Activated CD8-positive, alpha-beta memory T cell treated with anti-CD3 and anti-CD28 coated beads for 4 hours (primary cell): ENCODE measurements at places on chromosomes 1 and 21.

GRCh38 chr1:205041001-205041715 is 1.9 kb upstream of the CNTN2 start:
- no peak for DNase-seq

GRCh38 chr1:31679676-31680230 is 24.1 kb downstream of the COL16A1 start:
- DNase-seq, result no peak

- no peak for DNase-seq
Measured at GRCh38 chr1:80349218-80349617, 1342.7 kb upstream of the ADGRL4 start.

DNA sequence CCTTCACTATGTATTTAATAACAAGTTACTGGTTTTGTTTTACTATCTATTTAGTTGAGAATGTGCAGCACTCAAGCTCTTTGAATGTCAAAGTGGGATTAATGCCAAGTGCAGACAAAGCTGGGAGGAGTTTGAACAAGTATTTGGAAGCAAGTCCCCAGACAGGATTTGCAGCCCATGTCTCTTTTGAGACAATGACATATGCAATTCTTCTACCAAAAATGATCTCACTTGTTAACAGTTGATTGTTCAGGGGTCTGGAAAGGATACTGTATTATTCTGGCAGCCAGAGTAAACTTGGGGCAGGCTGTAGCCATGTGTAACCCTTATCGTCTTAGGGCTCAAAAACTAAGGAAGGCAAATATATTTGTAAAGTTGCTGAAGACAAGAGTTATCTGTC is 15.8 kb downstream of the COLGALT2 start:
- no peak for DNase-seq

- DNase-seq, result no peak
Measured at GRCh38 chr1:26581287-26581651, 51.7 kb downstream of the RPS6KA1 start.

GRCh38 chr1:116832308-116832931 is 77.3 kb upstream of the PTGFRN start:
- no peak for DNase-seq

GRCh38 chr1:54397090-54397591 is 9.1 kb downstream of the SSBP3 start:
- no peak for DNase-seq

- DNase-seq, result no peak
Measured at GRCh38 chr1:81832573-81832972, 31.8 kb downstream of the ADGRL2 start.

DNA sequence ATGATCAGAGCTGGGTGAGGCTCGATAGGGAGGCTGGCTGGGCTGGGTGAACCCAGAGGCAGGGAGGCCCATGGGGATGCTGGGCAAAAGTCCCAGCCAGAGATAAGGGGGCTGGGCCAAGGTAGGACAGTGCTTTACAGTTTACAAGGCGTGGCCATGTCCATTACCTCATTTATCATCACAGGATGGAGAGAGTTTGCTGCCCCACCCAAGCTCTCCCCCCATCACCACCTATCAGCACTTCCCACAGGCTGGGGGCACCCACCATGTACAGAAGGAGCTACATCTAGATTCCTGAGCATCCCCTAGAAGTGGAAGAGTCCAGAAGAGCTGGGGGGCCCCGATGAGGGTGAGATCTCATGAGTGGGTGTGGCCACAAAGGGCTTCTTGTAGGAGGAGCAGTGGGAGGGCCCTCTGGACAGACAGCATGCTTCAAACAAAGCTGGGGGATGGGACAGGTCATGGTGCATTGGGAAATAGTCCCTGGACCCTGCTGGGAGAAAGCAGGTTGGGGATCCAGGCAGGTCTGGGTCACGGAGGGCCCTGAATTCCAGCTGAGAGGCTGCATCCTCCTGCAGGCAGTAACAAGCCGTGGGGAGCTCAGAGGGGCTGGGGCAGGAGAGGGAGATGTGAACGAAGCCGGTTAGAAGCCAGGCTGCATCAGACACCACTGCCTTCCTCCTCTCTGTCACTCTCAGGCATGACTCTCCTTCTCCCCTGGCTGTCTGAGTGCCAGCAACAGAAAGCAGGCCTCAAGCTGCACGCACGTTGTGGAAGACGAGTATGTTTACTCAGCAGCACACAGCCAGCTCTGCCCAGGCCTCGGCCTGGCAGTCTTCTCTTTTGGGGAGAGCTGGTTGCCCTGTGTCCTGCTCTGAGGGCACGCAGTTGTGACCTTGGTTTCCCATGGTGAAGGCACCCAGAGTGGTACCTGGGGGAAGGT is 202.3 kb downstream of the HIVEP3 start:
- no peak for DNase-seq

DNA sequence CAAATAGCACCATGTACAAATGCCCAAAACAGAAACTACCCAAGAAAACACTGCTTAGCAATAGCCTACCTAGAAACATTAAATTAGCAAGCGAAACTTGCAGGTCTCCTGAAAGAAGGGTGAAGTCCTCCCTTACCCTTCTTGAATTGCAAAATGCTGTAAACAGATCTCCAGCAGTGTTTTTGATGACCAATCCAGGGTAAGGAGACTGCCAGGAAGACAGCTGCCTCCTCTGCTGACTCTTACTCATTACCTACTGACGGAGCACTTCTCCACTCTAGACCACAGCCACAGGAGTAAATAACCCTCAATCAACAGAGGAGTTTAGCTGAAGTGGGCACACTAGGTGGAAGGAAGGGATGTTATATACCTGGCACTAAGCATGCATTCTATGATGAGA is 32.2 kb upstream of the GADD45A start:
- DNase-seq, result no peak
